Activated CD4-positive, alpha-beta memory T cell treated with anti-CD3 and anti-CD28 coated beads, Interleukin-2, amount 10 ng/mL, durations not matched to agents 7 days and 5 days (primary cell): ENCODE measurements at places on chromosomes 2 and 18. TPM values are rescaled to one million over a fixed set of nuclear protein-coding genes. Genes with fewer than 3 reads are reported as not detected.

USP37 gene
- total RNA-seq = 30.2 TPM

GAREM1 gene
- not detected for total RNA-seq

RAB27B gene
- 5.0 TPM for total RNA-seq

- H3K36me3 ChIP-seq = no peaks in the 10 kb centered on the region
- H3K27ac ChIP-seq = no peak overlapping the region
- no peaks in the 10 kb centered on the region for H3K4me1 ChIP-seq
- H3K27me3 ChIP-seq = peaks cover 3% of the 10 kb centered on the region
- H3K4me3 ChIP-seq = no peak overlapping the region
- no peak for DNase-seq
These were observed 1.0 kb downstream of the FAM178B start for GRCh38 chr2:96985181-96985945.

DNA sequence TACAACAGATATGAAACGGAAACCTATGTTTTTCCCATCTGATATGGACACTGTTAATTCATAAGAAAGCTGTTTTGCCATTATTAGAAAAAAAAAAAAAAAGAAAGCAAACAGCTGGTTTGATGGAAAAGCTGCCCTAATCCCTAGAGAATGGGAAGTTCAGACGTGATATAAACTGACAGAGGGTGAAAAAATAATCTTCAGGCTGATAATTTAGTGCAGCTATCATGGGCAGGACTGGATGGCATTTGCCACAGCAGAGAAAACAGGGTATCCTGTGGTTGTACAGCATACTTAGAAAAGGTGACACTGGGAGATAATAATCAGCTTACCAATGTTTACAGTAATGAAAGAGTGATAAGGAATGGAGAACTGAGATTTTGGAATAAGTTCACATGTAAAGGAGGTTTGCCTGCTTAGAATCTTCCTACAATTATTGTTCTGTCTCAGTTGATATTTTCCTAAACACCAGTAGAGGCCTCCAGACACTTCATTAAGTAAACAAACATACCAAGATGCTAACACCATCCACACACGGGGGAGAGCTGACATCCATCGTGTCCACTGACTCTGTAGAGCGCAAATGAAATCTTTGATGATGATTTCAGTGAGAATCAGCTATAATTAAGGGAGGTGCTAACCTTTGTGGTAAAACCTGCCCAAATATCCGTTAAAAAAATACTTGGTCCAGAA lies 211.6 kb upstream of the MMADHC start:
- no peak for DNase-seq
- no peaks in the 10 kb centered on the region for H3K36me3 ChIP-seq
- H3K27me3 ChIP-seq = no peaks in the 10 kb centered on the region
- H3K27ac ChIP-seq = no peak overlapping the region
- H3K4me1 ChIP-seq = no peaks in the 10 kb centered on the region

DNA sequence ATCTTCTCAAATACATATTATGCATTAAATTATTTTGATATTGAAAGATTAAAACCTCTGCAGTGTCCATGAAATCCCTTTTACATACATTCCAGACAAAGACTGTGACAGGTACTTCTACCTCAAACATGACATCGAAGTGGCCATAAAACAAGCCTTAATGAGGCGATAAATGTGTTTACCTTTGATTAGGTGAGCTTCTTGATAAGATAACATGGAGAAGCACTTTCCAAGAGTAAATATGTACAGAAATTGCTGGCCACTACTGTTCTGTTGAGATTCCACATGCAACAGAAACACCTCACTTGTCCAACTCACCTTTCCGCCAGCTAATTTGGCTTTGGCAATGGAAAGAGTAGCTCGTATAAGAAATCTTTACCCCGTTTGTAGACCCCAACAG lies 55.2 kb downstream of the ZEB2 start:
- peaks cover 15% of the 10 kb centered on the region for H3K4me1 ChIP-seq
- H3K4me3 ChIP-seq = no peak overlapping the region
- H3K27ac ChIP-seq = no peak overlapping the region
- no peaks in the 10 kb centered on the region for H3K27me3 ChIP-seq
- H3K36me3 ChIP-seq = peaks cover 7% of the 10 kb centered on the region

GRCh38 chr2:239157771-239158170 lies 243.0 kb downstream of the HDAC4 start:
- H3K27ac ChIP-seq = no peak overlapping the region
- H3K27me3 ChIP-seq = no peaks in the 10 kb centered on the region
- H3K36me3 ChIP-seq = peaks cover 81% of the 10 kb centered on the region
- DNase-seq = no peak

GRCh38 chr2:41717839-41718238 lies 330.0 kb upstream of the PKDCC start:
- no peak overlapping the region for H3K27ac ChIP-seq
- H3K4me3 ChIP-seq = no peak overlapping the region
- H3K4me1 ChIP-seq = peaks cover 16% of the 10 kb centered on the region
- H3K27me3 ChIP-seq = no peaks in the 10 kb centered on the region
- no peaks in the 10 kb centered on the region for H3K36me3 ChIP-seq
- no peak for DNase-seq

DNA sequence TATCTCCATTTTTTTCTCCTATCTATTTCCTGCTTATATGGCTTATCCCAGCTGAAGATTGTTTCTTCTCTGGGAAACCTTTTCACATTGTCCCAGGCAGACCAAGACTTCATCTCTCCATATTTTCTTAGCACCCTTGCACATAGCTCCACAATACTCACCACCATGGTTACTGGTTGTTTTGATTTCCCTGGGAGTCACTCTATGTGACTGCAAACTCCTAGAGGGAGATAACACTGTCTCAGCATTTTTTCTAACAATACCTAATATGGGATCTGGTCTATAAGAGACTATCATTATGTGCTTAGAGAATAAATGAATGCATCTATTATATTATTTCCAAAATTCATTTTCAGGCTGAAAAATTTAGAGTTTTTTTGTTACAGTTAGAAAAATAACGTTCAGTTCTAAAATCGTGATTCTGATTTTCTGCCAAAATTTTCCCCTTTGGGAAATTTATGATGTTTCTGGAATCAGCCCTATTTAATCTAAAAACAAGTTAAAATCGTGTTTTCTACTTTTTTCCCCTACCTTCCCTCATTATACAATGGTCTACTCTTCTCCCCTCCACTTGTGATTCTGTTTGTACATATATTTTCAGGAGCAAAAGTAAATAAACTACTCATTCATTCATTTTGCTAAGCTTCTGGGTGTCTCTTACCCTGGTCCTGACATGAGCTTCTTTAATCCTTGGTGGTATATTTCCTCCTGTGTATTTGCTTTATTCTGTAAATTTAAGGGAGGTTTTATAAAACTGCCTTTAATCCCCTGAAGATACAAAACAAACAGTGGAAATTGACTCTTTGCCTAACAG lies 95.4 kb downstream of the HNMT start:
- no peaks in the 10 kb centered on the region for H3K36me3 ChIP-seq
- DNase-seq = no peak
- no peaks in the 10 kb centered on the region for H3K27me3 ChIP-seq

DNA sequence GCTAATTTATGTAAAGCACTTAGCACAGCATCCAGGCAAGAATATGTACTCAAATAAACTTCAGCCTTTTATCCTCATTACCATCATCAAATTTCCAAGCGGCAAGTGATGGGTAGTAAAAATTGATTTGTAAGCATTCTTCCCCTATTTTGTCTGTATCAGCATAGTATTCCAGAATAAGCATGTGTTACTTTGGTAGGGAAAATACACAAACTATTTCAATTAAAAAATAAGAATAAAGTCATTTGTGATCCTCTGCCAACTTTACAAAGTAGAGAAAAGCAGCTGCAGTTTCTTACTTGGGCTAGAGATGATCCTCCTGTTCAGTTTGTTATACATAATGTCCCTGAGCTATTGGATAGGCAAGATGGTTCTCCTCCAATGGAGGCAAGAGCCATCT lies 493.2 kb downstream of the ZEB2 start:
- DNase-seq = no peak
